ENCODE measurements at places on chromosomes 2 and 18. TPM values are rescaled to one million over a fixed set of nuclear protein-coding genes. Genes with fewer than 3 reads are reported as not detected.

PARD3B gene
- 4.9 TPM for total RNA-seq

IL37 gene
- total RNA-seq = not detected

UGT1A4 gene
- not detected for total RNA-seq

MYCN gene
- total RNA-seq = 142 TPM

DNA sequence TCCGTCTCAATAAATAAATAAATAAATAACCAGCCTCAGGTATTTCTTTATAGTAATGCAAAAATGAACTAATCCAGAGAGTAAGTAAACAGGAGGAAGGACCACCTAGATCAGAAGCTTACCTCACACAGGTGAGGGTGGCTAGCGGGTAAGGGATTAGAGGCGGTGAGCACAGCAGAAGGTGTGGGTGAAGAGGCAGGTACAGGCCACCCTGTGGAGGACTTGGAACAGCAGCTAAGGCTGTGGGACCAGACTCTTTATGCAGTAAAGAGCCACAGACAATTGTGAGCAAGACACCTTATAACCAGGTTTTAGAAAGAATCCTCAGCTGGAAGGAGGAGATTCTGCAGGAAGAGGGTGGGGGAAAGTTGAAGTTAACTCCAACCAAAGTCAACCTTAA is 34.2 kb upstream of the TTR start:
- no peak overlapping the region for H3K27ac ChIP-seq
- H3K4me1 ChIP-seq = 0 out of 2 replicates have a peak, but pooled peaks cover 2% of the 10 kb centered on the region
- H3K4me3 ChIP-seq = no peak overlapping the region
- DNase-seq = no peak
- H3K27me3 ChIP-seq = no peaks in the 10 kb centered on the region

DNA sequence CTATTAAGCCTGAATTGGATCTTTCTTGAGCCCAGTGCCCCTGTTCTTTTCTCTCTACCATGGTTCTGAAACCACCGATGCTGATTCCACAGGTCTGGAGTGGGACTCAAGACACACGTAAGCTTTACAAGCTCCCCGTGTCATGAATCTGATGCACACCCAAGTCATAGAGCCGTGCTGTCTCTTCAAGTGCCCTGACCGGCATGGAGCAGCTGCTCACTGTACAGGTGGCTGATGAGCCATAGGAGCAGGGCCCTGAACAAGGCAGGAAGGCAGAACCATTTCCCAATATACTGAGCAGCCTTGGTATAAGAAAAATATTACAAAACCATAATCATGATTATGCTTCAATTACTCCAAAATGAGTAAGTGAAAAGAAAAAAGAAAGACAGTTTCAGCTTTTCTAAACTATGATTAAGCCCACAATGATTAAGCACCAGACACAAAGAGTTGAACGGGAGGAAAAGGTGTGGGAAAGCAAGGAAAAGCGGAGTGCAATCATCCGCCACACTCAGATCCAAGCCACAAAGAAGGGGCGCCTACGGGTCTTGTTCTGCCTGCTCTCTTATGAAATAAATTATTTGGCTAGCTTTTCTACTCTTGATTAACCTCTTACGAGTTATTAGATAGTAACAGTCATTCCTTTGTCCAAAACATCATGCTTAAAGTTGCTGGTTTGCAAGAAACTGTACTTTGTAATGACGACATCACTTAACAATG is 41.7 kb downstream of the NOL10 start:
- no peaks in the 10 kb centered on the region for H3K27me3 ChIP-seq
- no peaks in the 10 kb centered on the region for H3K4me1 ChIP-seq
- H3K4me3 ChIP-seq = no peak overlapping the region
- peaks cover 10% of the 10 kb centered on the region for H3K36me3 ChIP-seq
- no peak for DNase-seq
- no peak overlapping the region for H3K27ac ChIP-seq

GRCh38 chr2:120228503-120228902 is 5.3 kb upstream of the TMEM185B start:
- H3K27ac ChIP-seq = no peak overlapping the region
- no peak overlapping the region for H3K4me3 ChIP-seq
- DNase-seq = no peak
- H3K36me3 ChIP-seq = no peaks in the 10 kb centered on the region

DNA sequence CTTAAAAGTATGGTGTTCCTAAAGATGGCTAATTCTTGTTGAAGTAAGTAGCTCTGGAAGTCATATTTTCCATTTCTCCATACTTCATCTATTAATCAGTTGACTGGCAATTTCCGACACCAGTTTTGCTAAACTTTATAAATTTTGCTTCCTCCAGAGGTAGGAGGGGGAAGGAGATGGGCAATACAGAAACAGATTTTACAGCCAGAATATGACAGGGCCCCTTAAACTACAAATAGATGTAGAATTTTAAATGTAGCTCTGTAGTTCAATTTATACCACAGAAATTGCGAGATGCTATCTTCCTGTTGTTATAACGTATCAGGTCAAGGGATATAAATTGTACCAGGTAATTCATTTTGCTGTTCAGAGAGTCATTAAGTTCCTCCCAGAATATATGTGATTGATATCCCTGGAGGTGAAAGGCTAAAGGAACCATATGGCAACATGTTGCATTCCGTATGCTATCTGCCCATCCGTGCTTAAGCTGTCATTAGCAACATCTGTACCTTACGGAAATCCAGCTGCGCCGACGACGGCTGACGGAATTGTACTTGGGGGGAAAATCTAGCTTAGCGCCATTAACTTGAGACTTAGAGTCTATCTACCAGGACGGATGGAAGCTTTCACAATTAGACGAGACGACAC is 8.4 kb upstream of the NR4A2 start:
- no peak overlapping the region for H3K27ac ChIP-seq
- H3K27me3 ChIP-seq = peaks cover 3% of the 10 kb centered on the region
- H3K36me3 ChIP-seq = no peaks in the 10 kb centered on the region
- no peak for DNase-seq
- no peaks in the 10 kb centered on the region for H3K4me1 ChIP-seq
- H3K4me3 ChIP-seq = peak overlapping the region; percentile 67

DNA sequence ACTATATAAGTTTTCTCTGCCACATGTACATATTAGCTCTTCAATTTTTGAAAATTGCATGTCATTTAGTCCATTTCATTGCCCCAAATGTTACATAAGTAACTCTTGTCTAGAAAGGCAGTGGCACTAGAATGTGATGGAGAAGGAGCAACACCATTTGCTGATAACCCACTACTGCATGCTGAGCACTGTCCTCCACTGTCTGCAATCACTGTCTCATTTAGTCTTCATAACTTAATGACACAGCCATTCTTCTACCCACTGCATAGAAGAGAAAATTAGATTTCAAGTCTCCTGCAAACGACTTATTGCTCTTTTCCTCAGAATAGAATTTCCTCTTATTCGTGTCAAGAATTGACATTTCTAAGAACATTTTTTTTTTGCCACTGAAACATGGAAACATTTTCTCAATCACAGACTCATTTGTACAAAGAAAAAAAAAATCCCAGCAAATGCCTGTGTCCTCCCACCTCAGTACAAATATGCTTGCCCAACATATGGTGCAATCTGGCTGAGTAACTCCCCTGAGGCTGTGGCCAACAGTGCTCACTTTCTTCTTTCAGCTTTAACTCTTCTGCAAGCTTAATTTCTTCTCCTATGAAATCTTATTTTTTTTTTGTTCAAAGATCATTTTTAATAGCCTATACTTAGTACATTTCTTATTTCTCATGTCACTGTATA is 768.6 kb upstream of the HS6ST1 start:
- H3K36me3 ChIP-seq = no peaks in the 10 kb centered on the region
- no peak overlapping the region for H3K4me3 ChIP-seq
- H3K27ac ChIP-seq = no peak overlapping the region
- H3K27me3 ChIP-seq = no peaks in the 10 kb centered on the region

- H3K27ac ChIP-seq = peak overlapping the region; percentile 39
- no peaks in the 10 kb centered on the region for H3K27me3 ChIP-seq
- H3K36me3 ChIP-seq = no peaks in the 10 kb centered on the region
- no peak overlapping the region for H3K4me3 ChIP-seq
- DNase-seq = no peak
Observed at GRCh38 chr2:114108824-114109416, 219.0 kb downstream of the ACTR3 start.

GRCh38 chr2:44351088-44351487 is 10.2 kb downstream of the PREPL start:
- DNase-seq = no peak
- no peaks in the 10 kb centered on the region for H3K27me3 ChIP-seq
- H3K4me3 ChIP-seq = no peak overlapping the region
- H3K27ac ChIP-seq = no peak overlapping the region
- no peaks in the 10 kb centered on the region for H3K36me3 ChIP-seq

DNA sequence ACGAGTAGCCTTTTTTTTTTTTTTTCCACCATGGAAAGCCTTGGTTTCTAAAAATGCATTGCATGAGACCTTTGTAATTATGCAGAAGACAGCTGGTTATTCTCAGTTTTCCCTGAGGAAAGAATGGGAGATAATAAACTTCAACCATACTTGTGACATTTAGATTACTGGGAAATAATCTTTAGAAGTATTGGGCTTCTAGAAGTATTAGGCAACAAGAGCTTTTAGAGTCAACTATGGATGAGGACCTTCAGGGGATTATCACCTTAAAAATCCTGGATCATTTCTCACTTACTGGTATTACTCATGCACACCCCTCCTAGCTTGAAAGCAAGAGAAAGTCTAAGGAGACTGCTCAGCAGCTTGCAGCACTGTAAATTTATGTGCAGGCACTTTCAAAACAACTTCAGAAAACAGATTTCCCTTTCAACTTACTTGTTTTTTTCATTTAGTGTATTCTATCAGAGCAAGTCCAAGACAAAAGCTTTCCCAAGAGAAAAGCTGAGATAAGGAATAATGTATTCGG is 175.9 kb downstream of the NRXN1 start:
- no peak overlapping the region for H3K4me3 ChIP-seq
- H3K27ac ChIP-seq = no peak overlapping the region
- no peak for DNase-seq
- H3K36me3 ChIP-seq = no peaks in the 10 kb centered on the region
- H3K27me3 ChIP-seq = no peaks in the 10 kb centered on the region
